ENCODE measurements at places on chromosomes 5 and 9.

DNA sequence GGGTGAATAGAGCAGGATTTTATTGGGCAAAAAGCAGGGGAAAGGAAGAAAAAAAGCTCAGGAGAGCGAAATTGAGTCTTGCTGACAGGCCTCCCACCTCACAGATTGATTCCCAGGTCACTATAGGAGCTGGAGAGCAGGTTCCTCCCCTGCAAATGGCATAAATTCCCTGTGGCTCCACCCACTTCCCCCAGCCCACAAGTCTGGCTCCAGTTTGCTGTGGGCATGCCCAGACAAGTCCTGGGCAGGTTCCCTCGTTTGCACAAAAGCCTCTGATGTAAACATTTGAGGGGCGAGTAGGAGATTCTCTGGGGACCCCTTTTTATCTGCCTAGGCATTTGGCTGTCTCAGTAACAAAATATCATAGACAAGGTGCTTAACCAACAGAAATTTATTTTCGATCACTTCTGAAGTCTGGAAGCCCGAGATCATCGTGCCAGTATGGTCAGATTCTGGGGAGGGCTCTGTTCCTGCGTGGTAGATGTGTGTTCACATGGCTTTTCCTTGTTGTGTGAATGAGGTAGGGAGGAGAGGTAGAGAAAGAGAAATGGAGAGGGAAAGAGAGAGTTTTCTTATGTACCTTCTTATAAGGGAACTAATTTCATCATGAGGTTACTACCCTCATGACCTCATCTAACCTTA is 614.5 kb downstream of the MAT2B start:
- no peak for DNase-seq

DNA sequence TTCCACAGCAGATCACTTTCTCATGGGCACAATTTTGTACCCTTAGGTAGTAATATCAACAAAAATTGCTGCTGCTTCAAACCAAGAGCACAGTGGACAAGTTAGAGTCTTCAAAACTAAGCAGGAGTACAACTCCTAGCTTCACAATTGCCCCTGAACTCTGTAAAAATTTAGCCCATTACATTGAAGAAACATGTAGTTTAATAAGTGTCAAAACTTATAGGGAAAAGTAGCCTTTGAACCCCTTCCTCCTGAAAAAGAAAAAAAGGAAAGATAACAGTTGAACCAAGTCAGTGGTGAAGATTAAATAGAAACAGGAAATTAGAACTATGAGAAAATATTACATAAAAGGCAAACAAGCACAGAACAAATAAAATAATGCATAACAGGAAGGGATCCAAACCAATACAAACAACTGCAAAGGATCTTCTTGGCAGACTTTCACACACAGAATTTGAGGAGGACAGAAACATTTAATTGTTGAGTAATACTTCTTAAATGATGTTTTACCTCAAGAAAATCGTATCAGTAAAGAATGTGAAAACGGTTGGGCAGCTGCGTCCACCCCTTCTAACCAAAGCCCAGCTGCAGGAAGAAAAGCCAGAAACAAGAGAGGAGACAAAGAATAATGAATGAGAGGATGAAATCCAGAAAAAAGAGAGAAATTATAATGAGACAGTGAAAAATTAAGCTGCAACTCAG is 636.0 kb downstream of the NR2F1-AS1 start:
- DNase-seq = no peak

DNA sequence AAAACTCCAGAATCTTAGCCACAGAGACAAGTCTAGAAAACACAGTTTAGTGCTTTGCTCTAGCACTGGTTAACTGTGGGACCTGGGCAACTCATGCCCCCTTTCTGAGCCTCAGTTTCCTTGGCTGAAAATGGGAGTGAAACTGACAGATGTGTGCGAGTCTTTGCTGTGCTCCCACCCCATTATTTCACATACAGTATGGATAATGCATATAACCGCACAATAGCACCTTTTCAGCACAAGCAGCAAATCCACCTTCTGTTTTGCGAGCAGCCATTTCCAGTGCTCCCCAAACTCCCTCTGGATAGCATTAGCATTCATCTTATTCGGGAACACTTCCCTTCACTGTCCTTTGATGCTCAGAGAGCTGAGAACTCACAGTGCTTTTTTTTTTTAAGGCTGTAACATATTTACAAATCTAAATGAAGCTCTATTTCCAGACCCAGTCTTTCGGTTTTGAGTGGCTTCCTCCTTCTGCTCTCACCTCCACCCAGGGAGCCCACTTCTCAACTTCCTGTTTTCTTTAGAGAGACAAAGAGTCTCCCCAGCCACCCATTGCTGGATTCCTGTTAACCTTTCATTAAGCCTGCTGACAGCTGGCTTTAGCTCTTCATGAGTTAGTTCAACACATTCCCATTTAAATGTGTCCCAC is 49.2 kb downstream of the TIMD4 start:
- DNase-seq = peak; percentile 59

DNA sequence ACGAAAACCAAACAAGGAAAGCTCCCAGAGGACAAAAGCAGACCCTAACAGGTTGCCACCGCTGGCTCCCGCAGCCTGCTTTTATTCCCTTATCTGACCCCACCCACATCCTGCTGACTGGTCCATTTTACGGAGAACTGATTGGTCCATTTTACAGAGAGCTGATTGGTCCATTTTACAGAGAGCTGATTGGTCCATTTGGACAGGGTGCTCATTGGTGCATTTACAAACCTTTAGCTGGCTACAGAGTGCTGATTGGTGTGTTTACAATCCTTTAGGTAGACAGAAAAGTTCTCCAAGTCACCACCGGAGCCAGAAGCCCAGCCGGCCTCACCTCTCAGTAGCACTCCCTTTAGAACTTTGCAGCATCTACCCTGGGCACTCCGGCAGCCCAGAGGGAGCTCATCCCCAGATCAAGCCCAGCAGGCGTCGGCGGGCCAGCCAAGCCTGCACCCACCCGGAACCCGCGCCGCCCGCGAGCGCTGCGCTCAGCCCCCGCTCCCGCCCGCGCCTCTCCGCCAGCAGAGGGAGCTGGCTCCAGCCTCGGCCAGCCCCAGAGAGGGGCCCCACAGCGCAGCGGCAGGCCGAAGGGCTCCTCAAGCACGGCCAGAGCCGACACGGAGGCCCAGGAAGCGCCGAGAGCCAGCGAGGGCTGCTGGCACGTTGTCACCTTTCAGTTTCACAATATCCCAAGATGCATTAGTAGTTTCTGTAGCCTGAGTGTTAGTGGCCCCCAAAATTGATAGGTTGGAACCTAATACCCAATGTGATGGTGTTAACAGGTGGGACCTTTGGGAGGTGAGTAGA is 35.3 kb upstream of the CLPTM1L start:
- DNase-seq = peak; percentile 56

- no peak for DNase-seq
These were observed 116.8 kb upstream of the COX7C start for GRCh38 chr5:86500947-86501346.

DNA sequence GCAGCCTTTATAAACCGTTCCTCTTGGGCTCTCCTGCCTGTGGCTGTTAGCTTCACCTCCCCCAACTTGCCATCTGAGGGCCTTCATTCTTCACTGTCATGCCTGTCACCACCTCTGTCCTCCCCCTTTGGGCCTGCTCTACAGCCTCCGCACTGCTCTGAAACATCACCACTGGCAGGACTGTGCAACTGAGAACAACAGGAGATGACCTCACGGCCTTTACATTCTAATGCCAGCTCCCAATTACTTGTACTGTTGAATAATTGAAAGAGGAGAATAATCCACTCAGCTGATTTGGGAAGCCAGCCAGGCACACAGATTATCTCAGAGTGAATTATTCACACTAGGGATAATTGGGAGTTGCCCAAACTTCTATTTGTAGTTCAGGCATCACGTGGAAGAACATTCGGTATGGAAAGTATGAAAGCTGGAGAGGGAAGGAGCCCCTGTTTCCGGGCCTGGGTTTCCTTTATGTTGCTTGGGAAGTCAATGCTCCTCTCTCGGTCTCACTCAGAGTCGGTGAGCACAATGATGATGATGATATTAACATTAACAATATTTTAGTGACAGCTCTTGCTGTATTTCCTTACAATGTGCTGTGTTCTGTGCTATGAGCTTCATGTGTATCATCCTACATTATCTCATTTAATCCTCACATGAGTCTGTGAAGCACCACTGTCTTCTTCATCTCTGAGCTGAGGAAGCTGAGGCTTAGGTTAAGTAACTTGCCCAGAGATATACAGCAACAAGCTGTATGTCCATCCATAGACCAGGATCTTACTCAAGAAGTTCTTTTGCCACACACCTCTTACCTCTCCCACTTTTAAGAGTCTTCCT is 99.3 kb upstream of the LRRTM2 start:
- no peak for DNase-seq

DNA sequence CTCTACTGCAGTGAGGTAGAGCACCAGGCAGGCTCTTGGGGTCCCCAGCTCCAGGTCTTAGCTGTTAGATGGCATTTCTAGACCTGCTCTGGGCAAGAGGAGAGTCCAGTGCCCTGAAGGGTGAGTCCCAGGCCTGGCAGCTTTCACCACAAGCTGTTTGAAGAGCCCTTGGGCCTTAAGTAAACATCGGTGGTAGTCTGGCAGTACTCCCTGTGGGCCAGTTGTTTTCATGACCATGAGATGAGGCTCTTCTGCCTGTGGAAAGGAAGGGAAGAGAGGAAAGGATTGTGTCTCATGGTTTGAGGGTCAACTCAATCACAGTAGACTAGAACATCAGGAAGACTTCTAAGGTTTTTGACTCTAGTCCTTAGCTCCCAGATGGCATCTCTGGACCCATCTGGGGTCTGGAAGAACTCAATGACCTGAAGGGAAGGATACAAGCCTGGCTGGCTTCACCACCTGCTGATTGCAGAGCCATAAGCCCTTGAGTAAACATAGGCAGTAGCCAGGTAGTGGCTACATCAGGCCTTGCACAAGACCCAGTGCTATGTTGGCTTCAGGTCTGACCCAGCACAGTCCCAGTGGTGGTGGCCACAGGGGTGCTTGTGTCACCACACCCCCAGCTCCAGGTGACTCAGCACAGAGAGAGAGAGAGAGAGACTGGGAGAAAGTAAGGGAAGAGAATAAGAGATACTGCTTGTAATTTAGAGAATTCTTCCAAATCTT is 114.3 kb upstream of the PCSK5 start:
- no peak for DNase-seq

GRCh38 chr9:29806937-29807618 is 2233.8 kb upstream of the C9orf72 start:
- DNase-seq = no peak

DNA sequence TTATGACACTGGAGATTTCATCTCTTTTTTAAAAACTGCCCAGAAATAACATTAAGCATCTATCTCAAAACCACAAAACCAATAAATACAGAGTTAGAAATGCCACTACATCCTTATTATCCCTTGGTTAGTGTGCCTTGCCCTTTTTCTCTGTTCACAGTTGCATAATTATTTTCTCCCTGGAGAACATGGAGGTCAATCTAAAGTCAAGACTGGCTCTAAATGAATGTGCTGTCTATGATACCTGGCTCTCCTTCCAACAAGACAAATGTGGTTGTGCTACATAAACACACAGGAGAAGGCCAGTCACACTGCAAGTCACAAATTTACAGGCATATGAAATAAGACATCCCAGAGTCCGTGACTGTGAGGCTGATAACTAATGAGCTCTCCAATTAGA is 2.8 kb downstream of the FBN2 start:
- DNase-seq = no peak

- DNase-seq = no peak
These were observed 34.1 kb downstream of the ECPAS start for GRCh38 chr9:111450124-111450523.

DNA sequence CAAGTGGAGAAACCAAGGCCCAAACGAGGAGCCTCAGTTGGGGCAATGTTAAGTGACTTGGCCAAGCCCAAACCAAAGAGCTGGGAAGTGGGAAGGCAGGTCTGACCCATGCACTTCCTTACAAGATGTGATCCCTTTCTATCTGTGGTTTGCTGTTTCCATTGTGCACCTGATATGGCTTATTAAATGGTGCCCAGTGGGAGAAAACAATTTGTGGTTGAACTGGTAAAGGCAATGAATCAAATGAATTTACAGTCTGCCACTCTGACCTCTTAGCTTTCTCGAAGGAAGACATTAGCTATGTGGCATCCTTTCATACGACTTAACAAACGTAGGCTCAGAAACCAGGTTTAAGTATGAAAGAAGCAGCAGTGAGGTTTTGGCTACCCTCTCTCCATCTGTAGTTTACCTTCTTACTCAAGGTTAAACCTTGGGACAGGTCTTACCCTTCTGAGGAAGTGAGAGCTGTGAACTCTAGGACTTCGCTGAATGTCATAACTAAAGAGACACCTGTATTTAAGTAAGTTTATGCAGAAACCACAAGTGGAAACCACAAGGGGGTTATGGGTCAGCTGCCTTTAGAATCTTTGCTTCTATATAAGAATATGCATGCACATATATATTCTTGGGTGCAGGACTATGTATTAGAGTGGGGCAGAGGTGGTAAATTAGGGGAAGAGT is 100.5 kb upstream of the SPATA31D4 start:
- DNase-seq = no peak

DNA sequence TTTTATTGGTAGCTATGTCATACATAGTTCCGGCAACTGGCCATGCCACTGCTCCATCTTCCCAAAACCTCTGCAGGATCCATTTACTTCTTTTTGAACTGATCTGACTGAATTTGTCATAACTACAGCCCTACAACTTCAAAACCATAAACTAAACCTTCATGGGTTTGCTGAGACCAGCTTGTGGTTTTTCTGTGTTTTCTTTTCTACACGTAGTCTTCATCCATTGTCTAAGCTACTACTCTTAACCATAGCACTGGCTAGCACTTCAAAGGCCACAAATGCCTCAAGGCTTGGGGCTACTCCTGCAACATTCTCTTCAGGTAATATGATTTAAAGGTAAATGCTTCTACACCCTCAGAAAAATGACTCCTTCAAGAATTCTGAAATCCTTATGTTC is 9.0 kb upstream of the KIF2A start:
- DNase-seq = no peak

GRCh38 chr9:111282845-111283244 is 47.2 kb downstream of the OR2K2 start:
- DNase-seq = no peak

GRCh38 chr9:72773570-72773969 is 179.3 kb downstream of the ALDH1A1 start:
- no peak for DNase-seq

DNA sequence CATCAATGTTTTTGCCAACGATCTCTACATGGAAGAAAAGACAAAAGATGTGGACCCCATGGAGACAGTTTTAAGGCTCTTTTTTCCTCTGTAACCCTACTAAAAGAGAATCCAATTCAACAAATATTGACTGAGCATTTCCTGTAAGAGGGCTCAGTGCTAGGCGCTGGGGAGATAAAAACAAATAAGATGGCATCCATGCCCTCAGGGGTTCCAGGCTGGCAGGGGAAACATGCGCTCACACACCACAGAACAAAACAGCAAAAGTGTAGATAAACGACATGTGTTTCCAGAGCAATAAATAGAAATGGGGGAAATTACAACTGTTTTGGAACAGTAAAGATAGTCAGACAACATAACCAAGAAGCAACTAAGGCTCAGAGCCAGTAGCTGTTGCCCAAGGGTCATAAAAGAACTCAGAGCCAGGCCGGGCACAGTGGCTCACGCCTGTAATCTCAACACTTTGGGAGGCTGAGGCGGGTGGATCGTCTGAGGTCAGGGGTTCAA is 25.2 kb downstream of the ZNF608 start:
- no peak for DNase-seq

GRCh38 chr5:139660923-139661814 is 13.0 kb downstream of the CXXC5 start:
- DNase-seq = peak; percentile 57

All from GM20000 (cell line).